GM23338 (cell line): ENCODE measurements at places on chromosomes 1 and 21. TPM values are rescaled to one million over a fixed set of nuclear protein-coding genes. Genes with fewer than 3 reads are reported as not detected.
A peak's percentile ranks its signal among the peaks of the same experiment; 100 is the strongest.

AADACL4 gene
- total RNA-seq, result not detected in 2 replicates

DNA sequence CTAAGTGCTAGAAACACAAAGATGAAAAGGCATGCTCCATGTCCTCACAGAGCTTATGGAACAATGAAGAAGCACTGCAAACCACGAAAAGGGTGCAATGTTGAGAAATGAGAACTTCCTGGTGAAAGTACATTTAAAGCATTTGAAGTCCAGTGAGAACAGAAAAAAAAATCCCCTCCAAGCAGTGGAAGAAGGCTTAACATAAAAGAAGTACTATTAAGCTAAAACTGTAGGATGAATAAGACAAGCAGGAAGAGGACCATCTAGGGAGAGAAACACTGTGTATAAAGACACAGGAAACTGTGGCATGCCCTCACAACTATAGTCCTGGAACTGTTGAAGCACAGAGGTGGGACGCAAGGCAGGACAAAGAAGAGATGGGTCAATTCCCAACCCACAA lies 10.0 kb downstream of the TP53BP2 start:
- DNase-seq, result no peak

GBP5 gene
- total RNA-seq, result not detected in 2 replicates

DNA sequence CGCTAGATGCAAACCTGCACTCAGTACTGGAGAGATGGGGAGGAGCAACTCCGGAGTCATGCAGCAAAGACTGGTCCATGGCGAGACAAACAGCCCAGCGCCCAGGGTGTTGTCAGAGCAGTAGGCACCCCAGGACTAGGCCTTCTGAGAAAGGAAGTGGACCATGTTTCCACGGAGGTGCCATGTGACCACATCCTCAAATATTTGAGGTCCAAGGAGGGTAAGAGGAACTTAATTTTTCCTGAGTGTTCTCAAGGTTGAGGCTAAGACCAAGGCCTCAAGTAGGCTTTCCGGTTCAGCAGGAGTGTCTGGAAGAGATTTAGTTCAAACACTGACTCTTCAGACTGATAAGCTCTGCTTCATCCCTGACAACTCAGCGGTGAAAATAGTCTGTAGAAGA lies 186.2 kb downstream of the RHOU start:
- no peak for DNase-seq

DNA sequence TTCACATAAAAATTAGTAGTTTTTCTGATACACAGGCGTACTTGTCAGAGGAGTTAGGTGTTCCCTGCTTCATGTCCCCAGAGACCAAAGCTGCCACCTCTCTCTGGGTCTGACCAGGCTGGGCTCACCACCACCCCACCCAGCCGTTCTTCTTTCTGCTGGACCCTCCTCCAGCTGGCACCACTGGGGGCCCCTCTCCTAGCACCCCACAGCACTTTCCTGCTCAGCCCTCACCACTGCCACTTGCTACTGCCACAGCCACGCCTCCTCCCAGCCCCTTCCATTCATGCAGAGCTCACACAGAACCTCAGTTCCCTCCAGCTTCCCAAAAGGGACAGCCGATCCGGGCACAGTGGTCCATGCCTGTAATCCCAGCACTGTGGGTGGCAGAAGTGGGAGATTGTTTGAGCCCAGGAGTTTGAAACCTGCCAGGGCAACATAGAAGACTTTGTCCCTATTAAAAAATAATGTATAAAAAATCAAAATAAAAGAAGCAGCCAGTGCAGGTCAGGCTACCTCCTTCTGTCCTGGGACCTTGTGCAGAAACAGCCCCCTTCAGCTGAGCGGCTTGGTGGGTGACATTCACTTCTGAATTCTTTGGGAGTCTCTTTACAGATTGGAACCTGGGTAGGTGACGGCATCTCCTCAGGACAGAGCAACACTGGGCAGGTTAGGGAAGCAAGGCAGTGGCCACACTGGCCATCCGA lies 208.3 kb downstream of the TOMM20 start:
- DNase-seq, result no peak

DNA sequence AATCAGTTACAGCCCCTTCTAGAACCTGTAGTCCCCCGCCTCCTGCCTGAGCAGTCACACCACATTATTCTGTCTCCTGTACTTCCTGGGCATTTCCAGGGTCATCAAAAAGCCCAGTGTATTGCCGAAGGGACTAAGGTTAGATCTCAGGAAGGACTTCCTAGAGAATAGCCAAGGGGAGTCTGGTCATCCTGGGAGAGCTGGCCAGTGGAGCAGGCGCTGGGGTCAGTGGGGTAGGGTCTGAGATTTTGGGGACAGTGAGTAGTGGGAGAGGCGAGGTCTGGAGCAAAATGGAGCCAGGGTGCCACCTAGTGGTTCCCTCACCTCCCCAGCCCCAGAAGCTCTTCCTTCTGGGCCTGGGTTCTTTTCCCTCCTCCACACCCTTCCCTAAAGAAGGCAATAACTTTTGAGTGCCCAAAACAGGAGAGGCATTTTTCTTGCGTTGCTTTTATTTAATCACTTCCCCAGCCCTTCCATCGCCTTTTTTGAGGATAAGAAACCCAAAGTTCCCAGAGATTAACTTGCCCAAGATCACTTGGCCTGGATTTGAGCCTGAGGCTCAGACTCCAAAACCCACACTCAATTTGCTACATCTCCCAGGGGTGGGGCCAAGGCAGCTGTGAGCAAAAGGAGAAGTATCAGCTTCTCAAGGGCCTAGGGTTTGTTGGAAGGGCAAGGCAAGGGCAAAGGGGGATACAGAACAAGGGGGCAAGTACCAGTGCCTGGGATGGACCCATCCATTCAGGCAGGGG lies 7.3 kb upstream of the PMVK start:
- peak; percentile 79 for DNase-seq

DNA sequence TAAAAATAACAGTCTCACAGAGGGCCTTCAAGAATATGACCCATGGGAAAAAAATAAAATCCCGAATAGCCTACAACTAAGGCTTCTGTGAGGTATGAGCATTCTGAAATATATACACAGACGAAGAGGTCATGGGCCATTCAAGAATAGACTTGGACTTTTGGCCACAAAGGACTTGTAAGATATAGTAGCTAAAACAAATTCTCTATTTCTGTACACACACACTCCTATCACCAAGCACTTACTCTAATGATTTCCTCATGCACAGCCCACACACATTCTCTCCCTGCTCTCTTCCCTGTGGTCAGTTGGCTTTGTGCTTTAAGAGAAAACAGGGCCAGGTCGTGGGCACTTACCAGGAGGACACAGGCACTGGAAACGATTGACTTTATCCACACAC lies 69.7 kb upstream of the ADAM30 start:
- no peak for DNase-seq

OLFML3 gene
- total RNA-seq, result 69.9 and 73.6 TPM in 2 replicates

GRCh38 chr1:4743978-4744750 lies 89.8 kb downstream of the AJAP1 start:
- DNase-seq, result no peak

DNA sequence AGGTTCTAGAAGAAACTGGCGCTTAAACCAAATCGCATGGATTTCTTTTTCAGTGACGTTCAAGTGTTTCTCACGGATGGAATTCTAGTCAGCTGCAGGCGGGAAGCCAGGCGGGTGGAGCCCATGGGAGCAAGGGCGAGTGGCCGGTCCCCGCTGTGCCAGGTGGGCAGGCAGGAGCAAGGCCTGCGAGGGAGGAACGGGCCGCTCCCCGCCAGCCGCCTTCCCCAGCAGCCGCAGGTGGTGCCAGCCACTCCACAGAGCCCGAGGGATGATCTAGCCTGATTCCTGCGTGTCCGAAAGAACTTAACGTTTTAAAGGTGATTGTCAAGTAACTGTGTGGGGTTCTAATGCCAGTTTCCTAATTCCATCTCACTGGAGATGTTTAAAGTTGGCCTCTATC lies 9.1 kb downstream of the PEX10 start:
- DNase-seq, result no peak

DNA sequence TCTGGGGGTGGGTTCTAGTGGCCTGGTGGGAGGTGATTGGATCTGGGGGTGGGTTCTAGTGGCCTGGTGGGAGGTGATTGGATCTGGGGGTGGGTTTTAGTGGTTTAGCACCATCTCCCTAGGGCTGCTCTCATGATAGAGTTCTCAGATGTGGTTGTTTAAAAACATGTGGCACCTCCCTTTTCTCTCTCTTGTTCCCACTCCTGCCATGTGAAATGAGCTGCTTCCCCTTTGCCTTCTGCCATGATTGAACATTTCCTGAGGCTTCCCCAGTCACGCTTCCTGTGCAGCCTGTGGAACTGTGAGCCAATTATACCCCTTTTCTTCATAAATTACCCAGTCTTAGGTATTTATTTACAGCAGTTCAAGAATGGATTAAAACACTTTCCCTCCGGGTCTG lies 327.3 kb upstream of the AJAP1 start:
- no peak for DNase-seq

TRIM45 gene
- total RNA-seq, result 11.6 and 15.0 TPM in 2 replicates

ARTN gene
- total RNA-seq, result 10.4 and 35.7 TPM in 2 replicates

- no peak for DNase-seq
Measured at GRCh38 chr1:194372266-194372665, 1185.9 kb upstream of the B3GALT2 start.

- no peak for DNase-seq
Measured at GRCh38 chr1:76865696-76866286, 1.5 kb upstream of the ST6GALNAC5 start.

DNA sequence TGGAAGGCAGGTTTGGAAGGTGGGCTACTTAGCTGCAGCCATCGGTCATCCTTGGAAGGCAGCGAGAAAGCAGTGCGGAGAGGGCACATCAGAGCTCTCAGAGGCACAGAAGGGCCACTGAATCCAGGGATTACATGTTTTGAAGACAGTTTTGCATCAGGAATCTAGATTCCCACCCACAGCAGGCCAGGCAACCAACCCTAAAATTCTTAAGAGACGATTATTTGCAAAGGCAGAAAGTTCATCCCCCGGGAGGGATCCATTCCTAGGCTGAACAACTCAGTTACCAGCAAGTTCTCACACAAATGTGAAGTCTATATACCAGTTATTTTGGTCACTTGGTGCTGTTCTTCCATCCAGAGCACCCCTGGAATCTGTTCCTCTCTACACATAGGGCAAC lies 457.3 kb upstream of the VAMP3 start:
- DNase-seq, result no peak

DNA sequence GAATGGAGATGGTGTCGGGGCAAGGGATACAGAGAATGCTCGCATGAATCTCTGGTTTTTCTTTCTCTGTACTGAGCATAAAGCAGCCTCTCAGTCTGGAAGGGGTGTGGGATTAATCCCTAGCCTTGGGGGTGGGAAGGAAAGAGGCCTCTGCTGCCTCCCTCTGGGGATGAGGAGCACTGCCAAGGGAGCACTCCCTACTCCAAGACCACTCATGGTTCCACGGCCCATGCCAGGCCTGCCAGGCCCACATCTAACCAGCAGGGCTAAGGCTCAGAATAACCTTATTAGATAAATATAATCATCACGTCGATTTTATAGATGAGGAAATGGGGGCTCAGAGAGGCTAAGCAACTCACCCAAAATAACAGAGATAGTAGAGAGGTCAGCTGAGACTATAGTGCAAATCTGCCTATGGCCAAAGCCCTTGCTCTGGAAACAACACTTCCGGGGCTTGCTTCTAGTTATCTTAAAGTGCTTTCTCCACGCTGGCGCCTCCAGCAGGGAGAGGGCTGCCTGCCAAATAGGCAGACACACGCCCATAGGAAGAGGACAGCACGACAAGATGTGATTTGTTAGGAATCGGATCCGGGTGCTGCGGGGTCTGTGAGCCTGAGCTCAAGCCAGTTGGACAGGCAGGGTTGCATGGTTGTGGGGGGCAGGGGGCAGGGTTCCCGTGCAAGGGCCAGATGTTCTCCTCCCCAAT lies 522 bp downstream of the TEX35 start:
- DNase-seq, result peak; percentile 49

DNA sequence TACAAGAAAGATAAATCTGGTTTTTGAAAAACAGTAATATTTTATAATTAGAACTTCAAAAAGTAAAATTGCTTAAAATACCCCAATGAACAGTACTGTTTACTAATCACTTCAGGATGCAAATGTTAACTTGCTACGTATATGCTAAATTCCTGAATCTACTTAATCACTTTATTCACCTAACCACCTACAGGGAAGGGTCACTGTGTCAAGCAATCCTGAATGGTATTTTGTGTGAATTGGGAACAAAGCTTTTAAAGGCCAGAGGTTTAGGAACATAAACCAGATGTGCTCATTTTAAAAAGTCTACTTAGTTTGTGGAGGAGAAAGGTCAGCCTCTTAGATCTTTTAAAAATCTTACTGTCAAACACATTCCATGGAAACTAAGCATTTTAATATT lies 1143.0 kb upstream of the ADGRL2 start:
- peak; percentile 63 for DNase-seq

C1orf50 gene
- 3.3 and 4.4 TPM in 2 replicates for total RNA-seq

- DNase-seq, result no peak
Measured at GRCh38 chr1:214364386-214364785, 83.4 kb downstream of the SMYD2 start.

GRCh38 chr1:200154069-200154767 lies 126.7 kb downstream of the NR5A2 start:
- DNase-seq, result no peak

LRRC38 gene
- total RNA-seq, result 0.17 TPM in 1 of 2 replicates, not detected in the other

DNA sequence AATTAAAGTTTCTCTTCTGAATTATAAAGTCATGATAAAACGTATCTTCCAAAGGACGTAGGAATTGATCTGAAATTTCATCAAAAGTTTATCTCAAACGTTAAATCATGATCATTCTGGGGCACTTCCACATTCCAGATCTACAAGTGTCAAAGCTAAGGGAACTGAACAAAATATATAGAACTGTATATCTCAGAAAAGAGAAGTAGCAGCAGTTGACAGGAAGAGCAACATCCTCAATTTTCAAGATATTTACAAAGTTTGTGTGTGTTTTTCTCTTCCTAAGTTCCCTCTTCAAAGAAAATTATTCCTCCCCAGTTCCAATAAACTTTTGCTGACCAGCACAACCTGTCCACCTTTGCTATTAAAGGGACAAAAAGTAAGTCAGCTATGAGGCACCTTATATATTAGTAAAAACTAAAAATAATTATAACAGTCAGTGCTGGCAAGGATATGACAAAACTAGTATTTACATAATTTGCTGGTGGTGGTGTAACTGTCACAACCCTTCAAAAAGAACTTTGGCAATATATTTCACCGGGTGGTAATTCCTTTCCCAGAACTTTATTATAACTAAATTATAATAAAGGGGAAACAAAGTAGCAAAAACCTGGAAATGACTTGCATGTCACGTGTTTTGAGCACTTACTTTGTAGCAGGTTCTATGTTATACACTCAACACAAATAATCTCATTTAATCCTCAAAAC lies 38.5 kb upstream of the EYA3 start:
- DNase-seq, result no peak

- no peak for DNase-seq
Measured at GRCh38 chr1:88237058-88237457, 447.0 kb upstream of the PKN2 start.

DNA sequence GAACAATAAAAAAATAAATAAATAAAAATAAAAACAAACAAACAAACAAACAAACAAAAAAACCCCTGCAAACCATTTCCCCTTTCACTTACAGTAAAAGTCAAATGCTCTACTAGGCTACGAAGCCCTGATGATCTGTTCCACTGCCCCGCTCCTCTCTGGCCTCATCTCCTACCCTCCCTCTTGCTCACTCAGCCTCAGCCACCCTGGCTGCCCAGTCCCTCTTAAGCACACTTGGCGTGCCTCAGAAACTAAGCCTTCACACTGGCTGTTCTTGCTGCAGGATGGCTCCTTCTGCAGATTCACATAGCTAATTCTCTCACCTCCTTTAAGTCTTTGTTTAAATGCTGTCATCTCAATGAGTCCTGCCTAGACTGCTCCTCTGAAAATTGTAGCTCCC lies 30.8 kb upstream of the UHMK1 start:
- DNase-seq, result no peak

GRCh38 chr1:244444854-244445253 lies 6.9 kb downstream of the ADSS2 start:
- peak; percentile 53 for DNase-seq

FGGY gene
- 21.0 and 21.4 TPM in 2 replicates for total RNA-seq

SF3B4 gene
- 48.7 and 49.2 TPM in 2 replicates for total RNA-seq
